NCI-H1436 treated with DMSO at 0.1 percent for 48 hours (cell line): ENCODE measurements at places on chromosomes 2 and 18.

- no peak for DNase-seq
These were observed 10.0 kb downstream of the SLC40A1 start for GRCh38 chr2:189570570-189571031.

GRCh38 chr2:167287212-167287611, 398.9 kb downstream of the XIRP2 start:
- DNase-seq: no peak

- no peak for DNase-seq
These were observed 32.9 kb downstream of the KCNE4 start for GRCh38 chr2:223084873-223085272.

DNA sequence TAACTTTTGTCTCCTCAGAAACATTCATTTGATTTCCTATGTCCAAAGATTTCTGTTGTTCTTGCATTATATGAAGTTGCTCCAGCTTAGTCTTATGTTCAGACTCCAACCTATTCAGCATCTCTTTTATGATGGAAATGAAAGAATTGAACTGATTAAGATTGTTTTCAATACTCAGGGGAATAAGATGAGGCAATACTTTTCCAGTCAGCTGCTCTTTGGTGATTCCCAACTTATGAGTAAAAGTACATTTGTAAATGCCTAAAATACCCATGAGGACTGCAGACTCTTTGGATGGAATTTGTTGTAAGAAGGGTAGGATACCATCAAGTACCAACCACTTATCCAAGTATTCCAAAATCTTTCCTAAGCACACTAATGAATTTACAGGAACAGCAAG, 39.8 kb downstream of the TRAK2 start:
- no peak for DNase-seq

DNA sequence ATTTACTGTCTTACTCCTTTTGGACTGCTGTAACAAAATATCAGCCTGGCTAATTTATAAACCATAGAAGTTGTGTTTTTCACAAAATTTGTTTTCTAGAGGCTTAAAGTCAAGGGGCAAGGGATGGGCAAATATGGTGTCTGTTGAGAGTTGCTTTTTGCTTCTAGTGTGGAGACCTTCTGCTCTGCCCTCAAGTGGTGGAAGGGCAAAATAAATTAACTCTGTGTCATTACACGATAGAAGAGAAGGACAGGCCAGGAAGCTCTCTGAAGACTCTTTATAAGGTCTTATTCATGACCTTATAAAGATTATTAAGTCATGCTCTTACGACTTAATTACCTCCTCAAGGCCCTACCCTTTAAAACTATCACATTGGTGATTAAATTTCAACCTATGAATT, 181.2 kb upstream of the LRATD1 start:
- DNase-seq: no peak

DNA sequence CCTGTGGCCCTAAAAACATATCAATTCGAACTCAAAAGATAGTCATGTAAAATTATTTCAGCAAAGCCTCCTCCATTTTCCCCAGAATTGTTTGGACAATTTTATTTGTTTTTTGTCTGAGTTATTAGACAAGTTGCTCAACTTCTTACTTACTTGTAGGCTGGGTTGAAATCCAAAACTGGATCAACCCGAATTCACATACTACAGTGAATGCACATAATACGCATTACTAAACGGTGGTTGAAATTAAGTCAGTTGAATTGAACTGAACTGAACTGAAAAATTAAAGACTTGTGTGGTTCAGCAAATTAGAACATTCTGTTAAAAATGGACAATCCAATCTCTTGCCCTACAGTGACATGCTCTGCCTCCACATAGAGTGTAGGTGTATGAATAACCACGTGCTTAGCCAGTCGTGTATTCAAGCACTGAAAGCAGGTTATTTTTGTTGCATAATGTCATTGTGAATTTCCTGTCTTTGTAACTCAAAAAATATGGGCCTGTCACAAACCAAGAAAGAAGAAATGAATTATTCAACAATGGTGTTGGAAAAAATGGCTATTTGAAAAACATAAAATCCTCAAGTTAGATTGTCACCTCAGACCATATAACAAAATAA, 441.0 kb downstream of the TXNL1 start:
- no peak for DNase-seq

DNA sequence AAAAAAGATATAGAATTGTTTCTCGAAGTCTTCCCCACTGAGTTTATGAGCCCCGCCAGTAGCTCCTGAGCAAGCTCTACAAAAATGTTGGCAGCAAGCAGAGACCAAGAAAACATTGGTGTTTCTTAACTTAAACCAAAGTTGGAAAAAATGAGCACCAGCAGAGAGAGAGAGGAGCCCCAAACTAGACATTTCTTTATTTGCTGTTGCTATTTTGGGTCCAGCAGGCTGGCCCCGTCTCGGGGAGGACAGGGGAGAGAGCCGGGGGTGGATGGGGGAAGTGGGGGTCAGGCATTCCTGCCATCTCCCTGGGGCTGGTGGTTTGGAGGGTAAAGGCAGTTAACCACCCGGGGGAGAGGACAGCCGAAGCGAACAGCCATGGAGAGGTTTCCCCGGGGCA, 113.0 kb downstream of the DYSF start:
- no peak for DNase-seq

- no peak for DNase-seq
These were observed 14.4 kb upstream of the SMIM21 start for GRCh38 chr18:75441896-75442295.

- DNase-seq: no peak
These were observed 164.5 kb downstream of the NCK2 start for GRCh38 chr2:105909215-105909614.

DNA sequence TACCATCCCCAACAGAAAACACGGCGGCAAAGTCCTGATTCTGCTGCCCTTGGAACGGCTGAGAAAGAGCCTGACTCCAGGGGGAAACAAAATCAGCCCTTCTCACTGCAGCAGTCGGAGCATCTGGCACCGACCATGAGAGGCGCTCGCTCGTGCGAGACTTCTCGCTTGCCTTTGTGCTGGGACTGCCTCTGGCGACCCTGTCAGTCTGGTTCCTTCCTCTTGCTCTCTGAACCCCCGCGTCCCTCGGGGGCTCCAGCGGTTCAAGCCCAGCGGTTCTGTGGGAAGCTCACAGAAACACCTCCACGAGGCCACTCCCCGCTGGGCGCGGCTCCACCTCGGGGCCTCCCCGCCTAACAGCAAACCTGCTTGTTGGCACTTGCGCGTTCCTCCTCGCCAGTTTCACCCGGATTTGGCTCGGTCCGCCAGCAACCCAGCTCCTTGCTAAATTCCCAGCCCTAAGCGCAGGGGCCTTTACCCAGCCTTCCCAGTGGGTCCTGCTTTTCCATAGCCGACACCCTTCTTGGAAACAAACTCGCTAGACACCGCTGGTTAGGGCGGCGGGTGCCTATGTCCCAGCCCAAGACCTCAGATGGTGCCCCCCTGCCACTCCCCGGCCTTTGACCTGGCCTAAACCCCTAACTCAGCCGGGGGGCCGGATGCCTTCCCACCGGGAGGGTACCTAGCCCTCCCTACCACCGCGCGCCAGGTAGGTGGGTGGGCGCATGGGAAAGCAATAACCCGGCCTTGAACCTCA, 2.2 kb downstream of the RND3 start:
- peak; percentile 22 for DNase-seq

DNA sequence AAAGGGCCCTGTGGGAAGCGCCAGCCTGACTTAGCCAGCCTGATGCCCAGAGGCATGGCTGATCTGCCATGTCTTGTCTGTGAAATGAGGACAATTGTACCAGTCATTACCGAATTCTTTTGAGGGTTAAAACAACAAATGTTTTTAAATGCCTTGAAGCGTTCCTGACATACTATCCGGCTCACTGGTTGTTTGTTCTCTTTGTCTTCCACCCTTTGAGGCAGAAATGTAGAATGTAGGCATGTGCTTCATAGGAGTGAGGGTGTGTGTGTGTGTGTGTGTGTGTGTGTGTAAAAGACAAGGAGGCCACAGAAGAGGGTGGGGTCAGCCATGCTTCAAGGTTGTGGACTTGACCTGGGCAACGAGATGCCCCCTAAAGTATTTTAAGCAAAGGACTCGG, 35.5 kb downstream of the TGFBRAP1 start:
- no peak for DNase-seq

DNA sequence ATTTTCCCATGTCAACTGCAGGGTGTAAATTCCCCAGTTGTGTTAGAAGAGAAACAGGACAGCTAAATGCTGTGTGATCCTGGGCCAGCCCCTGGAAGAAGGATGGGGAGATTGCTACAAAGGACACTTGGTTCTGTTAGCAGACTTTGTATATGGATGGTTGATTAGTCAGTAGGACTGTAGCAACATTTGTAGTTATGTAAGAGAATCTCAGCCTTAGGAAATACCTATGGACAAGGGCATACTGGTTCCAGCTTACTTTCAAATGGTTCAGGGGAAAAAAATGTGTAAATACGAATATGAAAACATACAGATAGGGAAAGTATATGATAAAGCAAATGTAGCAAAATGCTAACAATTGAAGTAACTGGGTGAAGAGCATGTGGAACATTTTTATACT, 47.6 kb downstream of the GNAL start:
- DNase-seq: no peak

DNA sequence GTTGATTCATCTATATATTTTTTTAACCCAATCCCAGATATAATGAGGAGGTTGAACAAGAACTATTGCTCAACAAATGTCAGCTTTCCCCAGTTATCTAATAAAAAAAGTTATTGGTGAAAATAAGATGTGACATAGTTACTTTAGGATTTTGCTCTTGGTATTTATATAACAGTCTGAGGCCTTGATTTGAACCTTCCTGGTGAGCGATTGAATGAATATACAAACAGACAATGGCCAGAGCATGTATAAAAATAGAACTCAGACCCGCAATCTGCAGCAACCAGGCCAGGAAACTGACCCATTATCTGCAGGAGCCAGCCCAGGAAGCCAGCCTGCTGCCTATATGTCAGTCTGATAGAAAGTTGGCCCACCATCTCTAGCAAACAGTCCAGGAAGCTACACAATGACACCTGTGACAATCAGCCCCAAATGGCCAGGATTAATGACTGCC, 81.6 kb downstream of the HS6ST1 start:
- DNase-seq: no peak

- no peak for DNase-seq
These were observed 41.9 kb upstream of the AAK1 start for GRCh38 chr2:69685321-69686048.

GRCh38 chr2:53104263-53104662, 663.3 kb upstream of the CHAC2 start:
- DNase-seq: no peak

DNA sequence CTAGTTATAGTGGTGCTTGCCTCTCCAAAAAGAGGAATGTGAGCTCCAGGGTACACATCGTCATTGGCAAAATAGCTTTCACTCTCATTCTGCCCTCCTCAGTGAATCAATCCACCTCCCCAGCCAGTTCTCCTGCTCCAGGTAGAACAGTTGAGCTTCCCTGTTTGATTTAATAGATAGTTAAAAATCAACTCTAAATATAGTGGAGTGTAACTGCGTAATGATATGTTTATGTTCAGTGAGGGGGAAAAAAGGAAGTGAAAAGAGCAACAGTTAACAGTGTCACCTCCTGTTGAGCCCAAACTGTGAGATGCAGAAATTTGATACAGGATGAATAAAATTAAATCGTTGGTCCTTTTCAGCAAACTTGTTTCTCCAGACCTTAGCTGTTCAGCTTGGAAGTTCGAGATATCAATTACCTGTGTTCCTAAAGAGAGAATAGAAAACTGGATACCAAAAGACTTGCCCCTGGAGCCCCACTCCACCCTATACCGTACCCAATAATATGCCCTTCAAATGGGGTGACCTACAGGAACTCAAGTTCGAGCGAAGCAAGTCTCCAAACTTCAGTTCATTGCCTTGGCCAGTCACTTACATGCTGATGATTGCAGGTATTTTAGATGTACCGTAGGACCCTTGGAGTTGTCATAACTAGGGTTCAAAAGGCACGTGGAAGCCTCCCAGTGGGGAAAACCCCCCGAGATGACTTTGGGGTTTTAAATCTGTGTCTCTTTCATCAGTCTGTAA, 708.4 kb downstream of the RNF144A start:
- no peak for DNase-seq

DNA sequence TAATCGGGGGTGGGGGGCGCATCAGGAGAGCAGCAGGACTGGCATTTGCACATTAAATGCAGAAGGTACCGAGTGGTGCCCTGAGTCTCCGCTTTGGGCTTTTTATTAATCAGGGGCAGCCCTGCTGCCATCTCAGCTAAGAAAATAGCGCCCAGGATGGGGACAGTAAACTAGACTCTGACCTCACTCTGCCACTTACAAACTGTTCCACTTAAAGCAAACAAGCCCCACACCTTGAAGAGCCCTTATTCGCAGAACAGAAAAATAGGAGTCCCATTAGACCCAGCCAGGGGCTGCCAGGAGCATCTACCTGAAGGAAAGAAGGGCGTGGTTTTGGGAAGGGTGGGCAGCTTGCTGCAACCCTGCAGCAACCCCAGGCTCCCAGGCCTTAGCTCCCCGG, 165.3 kb downstream of the TNS1 start:
- no peak for DNase-seq

DNA sequence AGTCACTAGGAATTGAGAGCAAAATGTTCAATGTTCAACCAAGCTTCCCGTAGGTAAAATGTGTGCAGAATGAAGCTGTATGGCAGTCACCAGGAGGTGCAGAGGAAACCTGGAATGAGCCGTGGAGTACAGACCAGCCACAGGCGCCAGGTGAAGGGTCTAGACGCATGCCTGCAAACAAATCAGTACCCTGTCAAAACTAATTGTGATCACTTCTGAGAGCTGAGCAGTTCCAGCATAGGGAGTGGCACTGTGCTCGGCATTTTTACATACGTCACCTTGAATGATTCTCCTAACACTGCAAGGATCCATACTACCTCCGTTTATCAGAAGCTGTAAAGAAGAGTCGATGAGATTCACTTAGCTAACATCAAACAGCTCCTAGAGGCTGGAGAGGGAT, 346.1 kb upstream of the ID2 start:
- DNase-seq: no peak

GRCh38 chr2:189799531-189799930, 15.3 kb downstream of the PMS1 start:
- no peak for DNase-seq

GRCh38 chr2:82596581-82596980, 1862.5 kb downstream of the SUCLG1 start:
- DNase-seq: no peak

GRCh38 chr18:36851202-36851590, 22.3 kb downstream of the KIAA1328 start:
- DNase-seq: no peak

- DNase-seq: no peak
These were observed 52.0 kb upstream of the RTN4 start for GRCh38 chr2:55102056-55102812.

- DNase-seq: no peak
These were observed 11.3 kb upstream of the TMSB10 start for GRCh38 chr2:84894131-84894586.

DNA sequence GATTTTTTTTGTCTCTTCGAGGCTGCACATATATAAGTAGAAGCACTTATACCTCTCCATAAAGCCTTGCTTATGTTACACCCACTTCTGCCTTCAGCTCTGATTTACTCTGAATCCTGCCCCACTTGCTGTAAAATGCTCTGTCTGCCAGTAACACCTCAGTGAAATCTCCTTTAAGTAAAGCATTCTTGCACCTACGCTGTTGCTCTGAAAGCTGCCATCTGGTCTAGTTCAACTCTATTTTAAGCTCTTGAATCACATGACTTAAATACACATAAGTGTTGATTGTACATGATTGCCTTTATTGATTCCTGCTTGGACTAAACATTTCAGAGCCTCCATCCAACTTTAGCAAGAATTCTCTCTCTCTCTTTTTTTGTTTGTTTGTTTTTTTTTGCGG, 609.0 kb upstream of the CELF4 start:
- DNase-seq: no peak
